ENCODE measurements at places on chromosomes 3 and 15. TPM values are rescaled to one million over a fixed set of nuclear protein-coding genes. Genes with fewer than 3 reads are reported as not detected.

DNA sequence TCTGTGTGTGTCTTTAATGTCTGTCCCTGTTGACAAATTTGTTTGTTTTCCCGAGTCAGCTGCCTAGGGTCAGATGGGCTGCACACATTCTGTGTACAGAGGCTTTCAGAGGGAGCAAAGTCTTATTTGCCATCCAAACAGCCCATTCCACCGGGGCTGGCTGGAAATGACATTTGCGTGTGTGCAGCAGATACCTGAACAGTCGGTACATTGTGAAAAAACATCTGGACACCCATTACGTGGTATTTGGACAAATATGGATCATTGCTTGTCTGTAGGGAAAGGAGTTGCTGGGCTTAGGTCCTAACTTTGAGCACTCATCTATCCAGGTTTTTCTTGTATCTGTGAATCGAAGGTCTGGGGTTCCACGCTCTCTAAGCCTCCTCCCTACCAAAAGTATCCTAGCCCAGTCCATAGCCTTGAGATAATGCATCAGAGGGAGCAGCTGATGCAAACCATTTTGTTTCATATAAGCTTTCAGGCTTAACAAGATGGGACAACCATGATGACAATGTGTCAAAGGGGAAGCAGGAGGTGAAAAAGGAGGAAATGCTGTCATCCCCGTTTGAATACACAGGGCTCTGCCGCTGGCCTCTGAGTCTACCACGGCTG, 22.2 kb upstream of the CMTM8 start:
- no peak for DNase-seq

Gene SLC12A1
- polyA plus RNA-seq: 433 TPM

- DNase-seq: no peak
Observed at GRCh38 chr15:64532521-64533315, 72.3 kb downstream of the ZNF609 start.

Gene LIPH
- polyA plus RNA-seq: 0.93 TPM

- peak; percentile 57 for DNase-seq
Observed at GRCh38 chr3:127547761-127548605, 42.5 kb downstream of the TPRA1 start.

- DNase-seq: no peak
Observed at GRCh38 chr15:60313906-60314305, 83.9 kb downstream of the ANXA2 start.

DNA sequence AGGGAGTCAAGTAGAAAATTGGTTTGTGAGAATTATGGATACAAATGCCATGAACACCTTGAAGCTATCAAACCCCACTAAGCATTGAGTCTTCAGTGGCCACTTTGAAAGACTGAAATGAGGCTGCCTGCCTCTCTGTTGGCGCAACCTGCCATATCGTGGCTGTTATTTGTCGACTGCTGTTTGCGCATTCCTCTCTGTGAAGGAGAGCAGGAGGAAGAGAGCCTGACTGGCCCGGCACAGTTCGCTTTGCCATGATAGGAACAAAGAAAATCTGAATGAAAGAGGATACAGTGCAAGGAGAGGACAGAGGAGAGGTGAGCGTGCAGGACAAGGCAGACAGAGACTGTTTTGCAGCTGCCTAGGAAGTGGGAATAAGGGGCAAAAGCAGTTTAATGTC, 289.4 kb downstream of the RYR3 start:
- no peak for DNase-seq

DNA sequence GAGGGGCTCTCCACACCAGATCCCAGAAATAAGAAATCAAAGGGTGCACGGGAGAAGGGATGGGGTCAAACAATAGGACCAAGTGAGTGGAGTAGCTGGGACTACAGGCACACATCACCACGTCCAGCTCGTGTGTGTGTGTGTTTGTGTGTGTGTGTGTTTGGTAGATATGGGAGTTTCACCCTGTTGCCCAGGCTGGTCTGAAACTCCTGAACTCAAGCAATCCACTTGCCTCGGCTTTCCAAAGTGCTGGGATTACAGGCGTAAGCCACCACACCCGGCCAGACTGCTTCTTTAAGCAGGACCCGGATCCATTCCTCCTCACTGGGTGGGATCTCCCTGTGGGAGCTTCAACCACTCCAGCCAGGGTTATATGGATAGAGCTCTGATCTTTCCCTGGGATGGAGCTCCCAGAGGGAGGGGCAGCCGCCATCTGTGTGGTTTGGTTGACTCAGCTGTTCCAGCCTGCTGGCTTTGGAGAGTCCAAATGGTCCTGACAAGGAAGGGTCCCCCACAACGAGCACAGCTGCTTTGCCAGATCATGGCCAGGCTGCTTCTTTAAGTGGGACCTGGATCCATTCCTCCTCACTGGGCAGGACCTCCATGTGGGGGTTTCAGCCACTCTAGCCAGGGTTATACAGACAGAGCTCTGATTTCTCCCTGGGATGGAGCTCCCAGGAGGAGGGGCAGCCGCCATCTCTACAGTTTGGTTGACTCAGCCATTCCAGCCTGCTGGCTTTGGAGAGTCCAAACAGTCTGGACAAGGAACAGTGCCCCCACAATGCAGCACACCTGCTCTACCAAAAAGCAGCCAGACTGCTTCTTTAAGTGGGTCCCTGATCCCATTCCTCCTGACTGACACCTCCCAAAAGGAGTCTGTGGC, 9.1 kb upstream of the AVEN start:
- DNase-seq: no peak

DNA sequence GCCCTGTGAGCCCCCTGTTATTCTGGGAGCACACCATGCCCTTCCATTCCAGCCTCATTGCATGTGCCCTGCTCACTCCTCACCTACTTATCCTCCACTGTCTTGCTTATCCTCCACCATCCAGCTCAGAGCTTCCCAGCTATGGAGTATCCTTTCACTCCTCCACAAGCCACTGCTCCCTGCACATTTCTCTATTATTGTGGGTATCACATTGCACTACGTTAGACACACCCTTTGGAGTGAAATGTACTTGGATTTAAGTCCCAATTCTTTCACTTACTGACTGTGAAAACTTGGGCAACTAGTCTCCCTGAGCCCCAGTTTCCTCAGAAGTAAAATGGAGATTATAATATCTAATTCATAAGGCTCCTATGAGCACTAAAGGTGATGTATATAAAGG, 4.3 kb downstream of the MASP1 start:
- no peak for DNase-seq

Gene SLC6A11
- 0.10 TPM for polyA plus RNA-seq

DNA sequence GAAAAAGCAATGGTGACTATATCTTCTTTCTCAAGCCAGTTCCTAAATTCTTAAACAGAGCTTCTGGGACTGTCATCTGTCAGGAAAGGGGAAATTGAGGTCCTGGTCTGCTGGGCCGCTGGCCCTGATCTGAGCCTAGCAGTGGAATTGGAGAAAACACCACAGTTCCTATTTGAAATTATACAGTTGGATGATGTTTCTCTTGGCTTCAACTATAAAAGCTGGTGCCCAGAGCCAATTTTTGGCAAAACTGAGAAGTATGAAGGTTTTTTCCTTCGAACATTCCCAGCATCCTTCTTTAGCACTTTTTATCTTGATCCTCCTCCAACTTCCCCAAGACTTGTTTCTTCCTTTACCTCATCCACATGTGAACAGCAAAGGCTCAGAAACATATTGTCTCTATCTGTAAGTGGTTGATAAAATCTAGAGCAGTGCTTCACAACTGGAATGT, 83.9 kb downstream of the CD47 start:
- DNase-seq: no peak

- DNase-seq: no peak
Observed at GRCh38 chr3:63674586-63674985, 22.1 kb downstream of the SNTN start.

DNA sequence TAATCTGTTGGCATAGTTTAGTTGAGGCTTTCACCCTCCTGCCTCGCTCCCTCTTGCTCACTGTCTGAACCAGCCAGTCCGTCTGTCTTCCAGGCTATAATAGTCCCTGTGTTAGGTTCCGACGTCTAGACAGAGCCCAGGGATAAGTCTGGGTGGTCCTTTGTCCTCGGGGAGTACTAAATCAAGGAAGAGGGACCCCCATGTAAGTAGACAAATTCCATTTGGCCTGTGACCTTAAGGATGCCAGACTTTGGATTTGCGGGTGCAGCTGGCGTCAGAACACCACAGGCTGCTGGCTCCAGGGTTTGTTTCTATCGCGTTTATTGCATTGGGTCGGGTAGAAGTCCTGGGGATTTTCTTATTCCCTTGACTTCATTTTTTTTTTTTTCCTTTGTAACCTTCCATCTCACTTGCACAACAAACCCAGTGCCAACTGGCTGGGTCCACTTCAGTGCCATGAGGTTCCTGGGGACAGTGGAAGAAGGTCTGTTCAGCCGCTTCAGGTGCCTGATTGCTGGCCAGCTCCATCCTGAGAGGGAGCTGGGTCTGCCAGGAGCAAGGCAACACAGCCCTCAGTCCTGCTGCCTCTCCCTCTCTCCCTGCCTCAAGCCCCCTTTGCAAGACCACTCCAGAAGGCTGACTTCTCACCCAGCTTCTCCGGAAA, 95.4 kb upstream of the KLHL25 start:
- no peak for DNase-seq

Gene SCAANT1
- 1.0 TPM for polyA plus RNA-seq

- no peak for DNase-seq
Observed at GRCh38 chr3:52128118-52128683, 26.0 kb downstream of the POC1A start.

DNA sequence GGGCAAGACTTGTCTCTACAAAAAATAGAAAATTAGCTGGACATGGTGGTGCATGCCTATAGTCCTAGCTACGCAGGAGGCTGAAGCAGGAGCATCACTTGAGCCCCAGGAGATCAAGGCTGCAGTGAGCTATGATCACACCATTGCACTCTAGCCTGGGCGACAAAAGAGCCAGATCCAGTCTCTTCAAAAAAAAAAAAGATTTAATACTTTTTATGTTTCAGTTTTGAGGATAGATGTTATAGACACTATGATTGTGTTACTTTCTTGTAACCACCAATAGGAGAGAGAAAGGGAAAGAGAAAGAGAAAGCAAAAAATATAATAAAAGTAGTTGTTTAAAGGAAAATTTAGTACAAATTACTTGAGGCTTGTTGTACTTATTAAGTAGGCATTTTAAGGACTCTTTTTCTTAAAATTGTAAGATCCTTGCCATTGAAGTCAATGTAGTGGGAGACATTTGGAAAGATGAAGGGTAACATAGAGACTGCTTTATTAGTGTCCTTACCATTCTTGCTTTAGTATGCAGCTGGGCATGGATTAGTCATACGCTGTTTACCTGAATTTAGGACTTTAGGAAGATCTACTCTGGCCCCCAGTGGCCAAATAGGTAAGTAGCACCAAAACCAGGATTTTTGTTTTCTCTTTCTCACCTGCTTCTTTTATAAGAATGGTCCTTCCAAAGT, 35.1 kb upstream of the ZDHHC23 start:
- DNase-seq: peak; percentile 46

DNA sequence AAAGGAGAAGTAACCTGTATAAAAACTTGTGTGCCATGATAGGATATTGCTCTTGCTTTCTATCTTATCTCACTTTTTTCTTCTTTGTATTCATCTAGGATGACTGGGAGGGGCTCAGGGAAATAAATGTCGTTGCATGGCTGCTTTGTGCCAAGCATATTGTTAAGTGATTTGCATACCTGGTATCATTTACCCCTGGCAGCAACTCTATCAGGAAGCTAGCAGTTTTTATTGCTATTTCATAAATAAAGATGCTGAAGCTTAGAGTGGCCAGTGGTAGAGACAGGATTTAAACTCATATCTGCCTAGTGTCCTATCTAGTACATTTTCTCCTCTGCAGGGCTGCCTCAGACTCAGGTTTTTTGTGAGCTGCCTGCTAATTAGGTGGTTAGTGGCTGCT, 253.3 kb downstream of the PTPRG start:
- DNase-seq: no peak

GRCh38 chr3:10996345-10997013, 3.9 kb downstream of the SLC6A1 start:
- no peak for DNase-seq

Gene SAXO2
- polyA plus RNA-seq: 8.0 TPM

- no peak for DNase-seq
Observed at GRCh38 chr3:127373441-127374085, 85.7 kb upstream of the PRR20G start.

GRCh38 chr3:151216641-151217607, 13.9 kb upstream of the GPR171 start:
- DNase-seq: no peak

DNA sequence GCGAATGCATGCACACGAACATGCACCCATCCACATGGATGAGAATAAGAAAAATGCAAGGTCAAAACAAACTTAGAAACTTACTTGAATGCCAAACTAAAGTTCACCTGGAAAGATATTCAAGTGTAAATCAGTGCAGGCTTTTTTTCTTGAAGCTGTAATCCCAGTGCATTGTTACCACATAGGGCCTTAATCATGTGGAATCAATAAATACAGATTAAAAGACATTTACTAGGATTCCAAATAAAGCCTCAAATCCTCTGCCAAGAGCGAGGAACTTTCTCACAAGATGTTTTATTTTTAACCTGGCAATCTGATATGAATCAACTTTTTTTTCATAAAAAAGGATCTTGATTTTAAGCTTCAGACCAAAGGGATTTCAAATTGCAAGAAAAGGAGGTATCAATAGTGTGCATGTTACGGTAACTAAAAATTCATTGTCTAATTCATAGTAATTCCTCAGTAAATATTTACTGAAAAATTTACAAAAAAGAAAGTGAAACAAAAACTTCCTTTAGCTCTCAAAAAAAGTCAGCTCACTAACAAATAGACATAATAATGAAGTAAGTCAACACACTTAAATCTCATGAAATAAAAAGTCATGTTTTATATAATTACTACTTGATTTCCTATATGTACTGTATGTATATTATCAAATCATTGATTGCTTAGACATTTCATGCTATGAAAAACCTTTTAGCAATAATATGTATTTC, 978.6 kb downstream of the PLOD2 start:
- DNase-seq: no peak

Gene PRKAR2A
- polyA plus RNA-seq: 47.8 TPM

GRCh38 chr3:50520849-50521248, 17.4 kb upstream of the CACNA2D2 start:
- DNase-seq: no peak

Gene EDEM1
- 25.7 TPM for polyA plus RNA-seq

Gene SLC15A2
- polyA plus RNA-seq: 16.0 TPM

GRCh38 chr15:90141646-90142045, 39.4 kb upstream of the IDH2 start:
- DNase-seq: no peak

Gene CYP19A1
- not detected for polyA plus RNA-seq

- no peak for DNase-seq
Observed at GRCh38 chr3:173003471-173003870, 137.6 kb downstream of the SPATA16 start.
